ENCODE measurements at places on chromosomes 7 and 10.
A peak's percentile ranks its signal among the peaks of the same experiment; 100 is the strongest.

GRCh38 chr7:106183952-106184351 lies 71.8 kb upstream of the SYPL1 start:
- DNase-seq, result no peak

DNA sequence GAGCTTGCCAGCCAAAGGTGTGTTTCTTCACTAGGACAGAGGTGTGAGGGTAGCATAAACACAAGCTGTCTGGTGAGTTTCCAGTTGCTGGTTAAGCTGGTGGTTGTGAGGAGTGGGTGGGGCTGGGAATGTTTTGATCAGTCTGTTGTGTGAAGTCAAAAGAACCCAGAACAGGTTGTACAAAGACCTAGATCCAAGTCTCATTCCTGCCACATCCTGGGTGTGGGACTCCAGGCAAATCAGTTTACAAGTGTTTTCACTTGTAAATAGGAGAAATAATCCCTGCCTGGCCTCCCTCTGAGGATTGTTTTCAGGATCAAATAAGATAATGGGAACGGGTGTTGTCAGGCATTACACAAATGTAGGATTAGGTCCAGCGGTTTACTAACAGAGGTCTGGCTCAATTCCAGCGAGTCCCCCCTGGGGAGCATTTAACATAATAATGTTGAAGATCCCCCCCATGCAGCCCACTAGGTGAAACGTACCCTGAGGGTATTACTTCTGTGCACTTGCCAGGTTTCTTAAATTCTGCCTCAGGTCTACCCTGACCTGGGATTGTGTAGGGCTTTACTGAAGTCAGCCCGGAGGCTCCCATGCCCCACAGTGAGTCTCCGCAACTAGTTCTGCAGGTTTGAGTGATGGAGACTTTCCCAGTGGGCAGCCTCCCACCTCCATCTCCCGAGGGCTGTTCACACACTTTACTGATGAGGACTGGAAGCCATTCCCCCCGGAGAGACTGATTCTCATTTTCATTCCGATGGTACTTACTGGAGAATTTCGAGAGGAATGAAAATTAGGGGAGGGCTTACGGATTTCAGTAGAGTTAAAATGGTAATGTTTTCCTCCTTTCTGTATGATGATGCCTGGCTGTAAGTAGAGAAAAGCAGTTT lies 2.7 kb upstream of the FRAT2 start:
- DNase-seq, result no peak

GRCh38 chr7:115249080-115249479 lies 327.2 kb downstream of the MDFIC start:
- no peak for DNase-seq

DNA sequence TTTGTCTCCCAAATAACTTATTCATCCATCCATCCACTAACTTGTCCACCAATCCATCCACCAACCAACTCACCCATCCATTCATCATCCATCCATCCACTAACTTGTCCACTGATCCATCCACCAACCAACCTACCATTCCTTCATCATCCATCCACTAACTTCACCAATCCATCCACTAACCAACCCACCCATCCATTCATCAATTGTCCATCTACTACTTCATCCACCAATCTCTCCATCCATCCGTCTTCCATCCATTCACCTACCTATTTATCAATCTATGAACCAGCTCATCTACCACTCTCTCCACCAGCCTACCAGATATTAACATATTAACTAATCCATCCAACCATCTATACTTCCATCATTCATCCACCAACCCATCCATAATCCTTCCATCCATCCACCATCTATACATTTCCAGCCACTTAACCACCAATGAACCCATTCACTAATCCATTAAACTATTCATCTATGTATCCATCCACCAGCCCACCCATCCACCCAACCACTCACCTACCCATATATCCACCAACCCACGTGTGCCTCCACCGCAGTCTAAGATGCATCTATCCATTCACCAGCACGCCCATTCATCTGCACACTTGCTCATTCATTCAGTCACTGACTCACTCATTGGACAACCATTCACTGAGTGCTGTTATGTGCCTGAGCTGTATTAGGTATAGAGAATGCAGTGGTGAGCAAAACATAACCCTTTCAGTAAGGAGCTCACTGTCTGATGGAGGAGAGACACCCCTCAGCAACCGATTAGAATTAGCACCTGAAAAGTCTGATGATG lies 19.8 kb upstream of the TBL2 start:
- no peak for DNase-seq

- no peak for DNase-seq
Observed at GRCh38 chr7:3307435-3307834, 6.4 kb downstream of the SDK1 start.

- no peak for DNase-seq
Observed at GRCh38 chr7:89104748-89105685, 309.5 kb upstream of the TEX47 start.

DNA sequence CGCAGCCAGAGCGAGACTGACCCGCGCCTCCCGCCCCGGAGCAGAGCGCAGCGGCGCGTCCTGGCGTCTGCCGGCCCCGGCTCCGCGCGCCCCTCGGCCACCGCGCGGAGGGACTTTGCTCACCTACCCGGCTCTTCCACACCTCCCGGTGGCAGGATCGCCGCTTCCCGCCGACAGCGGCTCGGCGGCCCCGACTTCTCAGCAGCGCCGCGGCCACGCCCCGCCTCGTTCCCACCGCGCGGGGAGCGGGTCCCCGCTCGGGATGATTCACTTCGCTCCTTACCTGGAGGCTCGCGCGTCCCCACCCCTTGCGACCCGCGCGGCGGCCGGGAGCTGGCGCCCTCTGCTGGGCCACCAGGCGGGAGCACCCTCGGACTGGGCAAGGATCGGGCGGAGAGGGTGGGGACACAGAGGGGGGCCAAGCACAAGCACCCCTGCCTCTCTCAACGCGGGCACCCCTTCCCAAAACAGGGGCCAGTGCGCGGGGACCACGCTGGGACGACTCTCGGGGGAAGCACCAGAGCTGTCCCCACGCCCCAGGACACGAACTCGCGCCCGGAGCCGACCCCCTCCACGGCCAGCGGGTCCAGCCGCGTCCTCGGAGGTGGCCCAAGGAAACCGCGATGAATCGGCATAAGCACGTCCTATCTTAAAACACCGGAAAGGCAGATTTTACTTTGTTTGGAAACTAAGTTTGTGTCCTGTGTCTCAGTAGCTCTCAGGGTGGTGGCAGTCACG lies 101.0 kb upstream of the SVIL start:
- DNase-seq, result peak; percentile 59

DNA sequence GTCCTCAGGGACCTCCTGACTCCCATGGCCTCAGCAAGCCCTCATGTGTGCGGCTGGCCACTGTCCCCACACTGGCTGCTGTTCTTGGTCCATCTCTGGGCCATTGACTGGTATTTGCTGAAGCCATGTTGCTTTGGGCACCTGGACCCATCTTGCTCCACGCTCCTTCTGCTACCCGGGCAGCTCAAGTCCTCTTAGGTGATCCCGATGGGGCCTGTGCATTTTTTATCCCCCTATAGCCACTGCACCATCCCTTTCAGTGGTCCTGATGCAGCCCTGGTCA lies 16.7 kb downstream of the RAMP3 start:
- no peak for DNase-seq

GRCh38 chr10:88919041-88919440 lies 33.5 kb downstream of the ACTA2 start:
- no peak for DNase-seq

DNA sequence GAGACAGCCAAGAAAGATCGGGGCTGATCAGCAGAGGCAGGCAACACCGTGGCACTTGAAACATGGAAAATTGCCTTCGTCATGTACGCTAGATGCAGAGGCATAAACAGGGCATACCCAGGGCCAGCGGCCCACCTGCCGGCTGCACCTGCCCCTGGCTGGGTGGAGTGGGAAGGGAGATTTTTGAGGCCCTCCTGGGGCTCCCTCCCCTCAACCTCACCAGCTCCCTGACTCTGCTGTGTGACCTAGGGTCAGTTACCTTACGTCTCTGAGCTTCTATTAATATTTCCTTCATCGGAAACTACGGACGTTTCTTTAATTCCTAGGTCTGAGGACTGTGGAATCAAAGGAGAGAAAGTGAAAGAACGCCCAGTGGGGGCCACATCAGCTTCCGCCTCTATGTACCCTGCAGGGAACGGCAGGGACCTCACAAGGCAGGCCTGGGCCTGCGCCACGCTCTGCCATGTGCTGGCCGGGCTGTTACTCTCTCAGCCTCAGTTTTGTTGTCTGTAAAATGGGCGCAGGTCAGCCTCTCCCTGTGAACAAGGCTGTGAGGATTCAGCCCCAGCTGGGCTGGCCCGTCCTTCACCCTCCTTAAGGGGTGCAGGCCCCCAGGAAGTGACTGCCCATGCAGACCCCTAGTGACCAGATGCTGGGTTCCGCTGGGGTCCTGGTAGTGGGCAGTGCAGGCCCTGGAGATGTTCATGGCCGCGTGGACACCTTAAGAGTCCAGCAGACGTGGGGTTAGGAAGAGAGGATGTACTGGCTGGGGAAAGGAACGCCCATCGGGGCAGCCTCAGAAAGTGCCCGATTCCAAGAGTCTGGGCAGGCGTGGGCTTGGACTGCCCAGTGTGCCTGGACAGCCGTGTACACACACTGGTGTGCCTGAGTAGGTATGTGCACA lies 22.7 kb downstream of the ELFN1 start:
- DNase-seq, result no peak

GRCh38 chr10:95987685-95988426 lies 55.5 kb upstream of the CCNJ start:
- DNase-seq, result no peak

GRCh38 chr7:100706672-100707311 lies 871 bp downstream of the POP7 start:
- no peak for DNase-seq

- DNase-seq, result no peak
Observed at GRCh38 chr7:130366564-130366963, 13.7 kb upstream of the CPA1 start.

DNA sequence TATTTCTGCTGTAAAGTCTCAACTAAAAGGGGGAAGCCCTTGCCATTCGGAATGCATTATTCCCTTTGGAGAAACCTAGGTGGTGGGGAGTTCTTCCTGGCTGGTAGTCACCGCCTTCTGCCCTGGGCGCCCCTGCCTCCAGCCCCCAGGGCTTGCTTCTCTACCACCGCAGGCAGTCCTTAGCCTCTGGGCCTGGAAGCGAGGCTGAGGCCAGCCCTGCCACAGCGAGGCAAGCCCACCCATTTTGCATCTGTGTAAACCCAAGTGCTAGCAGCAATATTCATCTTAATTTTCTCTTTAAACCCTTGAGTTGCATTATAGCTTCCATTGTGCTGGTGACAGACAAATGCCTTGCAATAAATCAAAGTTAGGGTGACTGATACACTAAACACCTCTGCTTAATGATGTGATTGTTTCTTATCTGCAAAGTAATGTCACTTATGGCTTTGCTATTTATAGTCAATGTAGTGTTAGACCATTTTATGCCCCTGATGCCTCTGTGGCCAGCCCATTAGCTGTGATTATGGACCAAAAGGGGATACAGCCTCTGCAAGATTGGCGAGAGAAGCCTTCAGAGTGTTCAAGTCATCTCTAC lies 26.2 kb upstream of the MGMT start:
- DNase-seq, result no peak

- DNase-seq, result no peak
Observed at GRCh38 chr10:59000162-59000825, 176.1 kb upstream of the PHYHIPL start.

DNA sequence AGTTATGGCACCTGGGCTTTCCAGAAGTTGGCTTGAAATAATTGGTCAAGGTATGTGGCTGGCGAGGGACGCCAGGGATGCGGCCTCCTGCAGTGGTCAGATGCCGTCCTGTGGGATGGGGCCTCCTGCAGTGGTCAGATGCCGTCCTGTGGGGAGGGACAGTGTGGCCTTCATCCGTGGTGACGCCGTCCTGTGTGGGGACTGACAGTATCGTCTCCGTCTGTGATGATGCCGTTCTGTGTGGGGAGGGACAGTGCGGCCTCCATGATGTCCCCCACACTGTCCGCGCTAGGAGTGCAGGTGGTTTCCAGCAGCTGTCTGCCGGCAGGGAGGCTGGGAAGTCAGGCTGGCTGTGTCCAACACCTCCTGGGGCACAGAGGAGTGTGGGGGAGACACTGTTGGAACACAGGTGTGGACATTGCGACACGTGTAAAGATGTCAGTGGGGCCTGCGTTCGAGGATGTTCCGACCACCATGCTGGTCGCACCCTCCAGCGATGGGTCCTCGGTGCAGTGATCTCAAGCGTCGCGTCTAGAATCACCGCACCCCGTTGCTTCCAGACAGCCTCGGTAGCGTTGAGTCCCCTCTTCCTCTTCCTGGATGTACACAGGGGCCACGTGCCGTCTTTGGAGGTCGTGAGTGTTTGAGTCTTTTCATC lies 52.6 kb downstream of the INPP5A start:
- DNase-seq, result no peak

DNA sequence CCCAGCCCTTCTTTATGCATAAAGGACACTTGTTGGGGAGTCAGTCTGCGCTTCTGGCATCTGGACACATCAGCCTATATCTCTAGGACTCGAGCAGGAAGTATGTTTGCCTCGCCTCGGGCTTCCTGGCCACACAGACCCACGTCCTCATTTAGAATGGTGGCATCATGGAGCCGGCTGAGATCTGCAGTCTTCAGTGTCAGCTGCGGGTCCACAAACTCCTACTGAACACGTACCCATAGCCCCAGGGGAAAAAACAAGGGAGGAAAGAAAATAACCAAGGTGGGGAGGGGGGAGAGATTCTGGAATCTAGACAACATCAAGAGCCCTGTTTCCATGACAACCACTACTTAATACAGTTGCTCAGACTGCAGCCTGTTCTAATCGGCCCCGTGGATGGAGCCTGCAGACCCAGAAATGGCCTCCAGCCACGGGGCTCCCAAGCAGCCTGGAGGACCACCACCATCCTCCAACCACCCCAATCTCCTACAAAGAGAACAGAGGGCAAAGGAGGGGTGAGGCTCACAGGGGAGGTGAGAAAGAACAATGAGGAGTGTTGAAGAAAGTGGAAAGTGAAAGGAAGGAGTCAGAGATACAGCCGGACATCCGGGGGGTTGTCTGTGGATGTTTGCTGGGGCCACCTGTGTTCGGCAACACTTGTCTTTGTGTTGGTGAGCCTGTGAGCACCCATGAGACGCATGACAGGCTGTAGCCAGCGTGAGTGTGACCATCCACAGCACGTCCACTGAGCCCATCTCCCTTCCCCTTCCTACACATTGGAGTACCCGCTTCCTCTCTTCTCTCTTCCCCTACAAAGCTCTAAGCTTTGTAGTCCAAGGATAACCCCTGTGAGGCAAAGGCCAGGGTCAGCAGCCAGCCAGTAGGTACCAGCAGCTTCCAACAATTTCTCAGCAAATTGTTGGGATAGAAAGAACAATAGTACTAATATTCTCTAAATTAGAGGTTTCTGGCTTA lies 141.0 kb downstream of the PLXNA4 start:
- no peak for DNase-seq

DNA sequence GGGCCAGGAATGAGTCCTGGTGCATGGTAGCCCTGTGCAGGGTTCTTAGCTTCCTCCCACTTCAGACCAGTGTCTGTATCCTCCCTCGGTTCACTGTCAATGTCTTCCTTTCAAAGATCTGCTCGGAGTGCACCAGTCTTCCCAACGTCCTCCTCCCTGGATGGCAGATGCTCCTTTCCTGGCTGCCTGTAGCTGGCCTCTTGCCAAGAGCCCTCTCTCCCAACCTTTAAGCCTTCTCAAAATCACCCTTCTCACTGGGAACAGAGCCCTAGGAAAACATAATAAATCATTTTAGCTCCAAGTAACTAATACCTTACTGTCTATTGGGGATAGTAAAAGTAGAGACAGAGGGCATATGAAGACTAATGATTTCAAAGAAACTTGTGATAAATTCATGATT lies 490.6 kb downstream of the CCSER2 start:
- DNase-seq, result no peak

GRCh38 chr10:119608316-119609155 lies 11.8 kb upstream of the TIAL1 start:
- DNase-seq, result peak; percentile 16
